CMK (cell line): ENCODE measurements at places on chromosomes 6 and 20.

GRCh38 chr6:35739645-35740524, 3.1 kb downstream of the ARMC12 start:
- DNase-seq, result peak; percentile 52

DNA sequence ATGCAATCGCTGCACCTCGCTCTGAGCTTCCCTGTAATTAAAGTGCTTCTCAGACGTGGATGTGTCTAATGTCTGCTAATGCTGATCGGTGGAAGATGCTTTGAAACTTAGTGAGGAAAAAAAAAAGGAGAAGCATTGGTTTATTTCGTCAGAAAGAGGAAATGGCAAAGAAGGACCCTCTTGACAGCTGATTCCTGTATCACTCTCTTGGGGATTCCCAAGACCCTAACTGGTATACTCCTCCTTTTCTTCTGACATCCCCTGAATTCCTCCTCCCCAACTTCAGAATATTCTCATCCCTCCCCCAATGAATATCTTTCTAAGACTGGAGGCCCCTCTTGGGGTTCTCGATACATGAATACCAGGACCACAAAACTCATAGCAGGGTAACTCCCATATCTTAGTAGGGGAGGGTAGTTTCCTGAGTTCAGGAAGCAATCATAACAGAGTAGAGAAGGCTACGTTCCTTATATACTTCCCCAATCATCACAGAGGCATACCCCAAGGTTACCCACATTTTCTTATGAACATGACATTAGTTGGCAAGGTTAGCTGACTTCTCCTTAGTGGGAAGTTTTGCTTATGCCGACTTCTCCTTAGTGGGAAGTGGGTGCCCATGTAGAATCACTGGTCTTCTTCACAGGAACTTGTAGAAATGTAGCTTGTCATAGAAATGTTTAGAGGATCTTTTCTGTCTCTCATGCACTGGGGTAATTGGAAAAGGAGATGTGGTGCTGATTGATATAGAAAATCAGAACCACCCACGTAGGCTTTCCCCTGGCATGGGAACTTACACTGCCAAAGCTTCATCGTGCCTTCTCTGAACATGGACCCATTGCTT, 63.8 kb upstream of the ATXN1 start:
- DNase-seq, result no peak

- no peak for DNase-seq
Observed at GRCh38 chr6:134414793-134415192, 96.9 kb upstream of the SGK1 start.

DNA sequence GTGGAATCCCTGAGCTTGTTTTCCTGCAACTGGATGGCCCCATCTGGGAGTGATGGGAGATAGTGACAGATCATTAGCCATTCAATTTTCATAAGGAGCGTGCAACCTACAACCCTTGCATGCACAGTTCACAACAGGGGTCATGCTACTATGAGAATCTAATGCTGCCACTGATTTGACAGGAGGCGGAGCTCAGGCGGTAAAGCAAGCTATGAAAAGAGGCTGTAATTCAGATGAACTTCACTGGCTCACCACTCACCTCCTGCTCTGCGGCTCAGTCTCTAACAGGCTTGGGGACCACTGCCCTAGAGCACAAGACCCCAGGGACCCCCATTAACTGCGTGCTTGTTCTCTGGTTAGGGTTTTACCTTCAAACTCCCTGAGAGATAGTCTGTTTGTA, 12.4 kb upstream of the TREML4 start:
- no peak for DNase-seq

GRCh38 chr6:71558974-71559373, 270.4 kb downstream of the OGFRL1 start:
- no peak for DNase-seq

DNA sequence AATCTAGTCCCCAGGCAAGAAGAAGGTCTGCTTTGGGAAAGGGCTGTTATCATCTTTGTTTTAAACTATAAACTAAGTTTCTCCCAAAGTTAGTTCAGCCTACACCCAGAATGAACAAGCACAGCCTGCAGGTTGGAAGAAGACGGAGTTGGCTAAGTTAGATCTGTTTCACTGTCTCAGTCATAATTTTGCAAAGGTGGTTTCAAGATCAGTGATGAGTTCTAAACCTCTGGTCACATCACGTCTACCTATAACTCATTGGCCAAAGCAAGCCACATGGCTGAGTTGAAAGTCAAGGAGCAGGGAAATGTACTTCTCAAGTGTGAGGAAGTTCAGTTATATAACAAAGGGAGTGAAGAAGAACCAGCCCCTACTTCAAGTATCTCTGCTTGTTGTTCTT, 50.5 kb upstream of the ECI2 start:
- DNase-seq, result no peak

DNA sequence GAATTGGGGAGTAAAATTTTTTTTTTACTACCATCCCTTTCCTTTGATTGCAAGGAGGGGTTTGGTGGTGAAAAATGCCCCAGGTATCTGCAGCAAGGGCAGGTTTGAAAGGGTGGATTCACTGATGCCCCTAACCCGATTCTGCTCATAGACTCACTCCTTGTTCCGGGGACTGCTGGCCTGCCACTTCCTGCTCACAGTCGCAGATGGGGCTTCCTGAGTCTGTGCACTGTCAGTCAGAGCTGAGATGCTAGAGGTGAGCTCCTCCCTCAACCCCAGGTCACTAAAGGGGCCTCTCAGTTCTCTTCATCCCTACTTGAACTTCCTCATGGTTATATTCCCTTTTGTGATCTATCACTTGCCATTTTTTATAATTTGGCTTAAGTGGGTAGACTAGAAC, 357.9 kb downstream of the FARS2 start:
- DNase-seq, result no peak

GRCh38 chr6:145453376-145453775, 281.9 kb downstream of the EPM2A start:
- DNase-seq, result no peak

DNA sequence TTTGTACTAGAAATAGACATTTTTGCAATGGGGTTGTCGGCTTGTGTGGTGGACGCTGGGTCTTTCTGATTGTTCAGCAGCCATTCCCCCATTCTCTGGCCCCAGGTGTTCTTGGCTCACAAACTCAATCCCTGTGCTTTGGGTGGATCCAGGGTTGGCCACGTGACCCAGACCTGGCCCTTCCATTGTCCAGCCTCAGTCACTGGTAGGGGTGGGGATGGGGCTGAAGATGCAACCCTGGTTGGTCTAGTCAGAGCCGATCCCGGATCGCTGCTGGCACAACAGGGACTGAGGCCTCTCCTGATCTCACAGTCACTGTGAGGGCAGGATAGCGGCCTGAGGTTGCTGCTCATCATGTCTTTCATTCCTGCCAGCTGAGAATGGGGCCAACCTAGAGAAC, 365.3 kb upstream of the SULF2 start:
- no peak for DNase-seq

DNA sequence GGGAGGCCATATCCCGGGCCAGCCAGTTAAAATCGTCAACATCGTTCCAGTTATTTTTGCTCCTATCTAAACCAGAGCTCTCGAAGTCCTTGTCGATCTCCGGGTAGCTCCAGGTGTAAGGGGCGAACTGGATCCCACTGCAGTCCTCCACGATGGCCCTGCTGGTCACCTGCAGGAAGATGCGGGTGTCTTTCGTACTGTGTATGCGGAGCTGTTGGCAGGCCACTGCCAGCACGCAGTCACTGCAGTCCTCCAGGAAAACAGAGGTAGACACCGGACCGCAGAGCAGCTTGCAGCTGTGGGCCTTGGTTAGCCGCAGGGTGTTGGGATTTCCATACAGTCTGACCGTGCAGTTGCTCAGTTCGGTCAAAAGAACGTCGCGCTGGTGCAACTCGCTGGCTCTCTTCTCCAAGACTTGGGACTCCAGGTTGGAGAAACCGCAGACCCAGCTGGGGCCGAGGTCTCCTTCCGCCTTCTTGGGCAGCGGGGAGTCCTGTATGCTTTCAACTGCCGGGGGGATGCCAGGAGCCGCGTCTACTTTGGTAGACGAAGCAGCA, 742 bp downstream of the TBCC start:
- DNase-seq, result no peak

DNA sequence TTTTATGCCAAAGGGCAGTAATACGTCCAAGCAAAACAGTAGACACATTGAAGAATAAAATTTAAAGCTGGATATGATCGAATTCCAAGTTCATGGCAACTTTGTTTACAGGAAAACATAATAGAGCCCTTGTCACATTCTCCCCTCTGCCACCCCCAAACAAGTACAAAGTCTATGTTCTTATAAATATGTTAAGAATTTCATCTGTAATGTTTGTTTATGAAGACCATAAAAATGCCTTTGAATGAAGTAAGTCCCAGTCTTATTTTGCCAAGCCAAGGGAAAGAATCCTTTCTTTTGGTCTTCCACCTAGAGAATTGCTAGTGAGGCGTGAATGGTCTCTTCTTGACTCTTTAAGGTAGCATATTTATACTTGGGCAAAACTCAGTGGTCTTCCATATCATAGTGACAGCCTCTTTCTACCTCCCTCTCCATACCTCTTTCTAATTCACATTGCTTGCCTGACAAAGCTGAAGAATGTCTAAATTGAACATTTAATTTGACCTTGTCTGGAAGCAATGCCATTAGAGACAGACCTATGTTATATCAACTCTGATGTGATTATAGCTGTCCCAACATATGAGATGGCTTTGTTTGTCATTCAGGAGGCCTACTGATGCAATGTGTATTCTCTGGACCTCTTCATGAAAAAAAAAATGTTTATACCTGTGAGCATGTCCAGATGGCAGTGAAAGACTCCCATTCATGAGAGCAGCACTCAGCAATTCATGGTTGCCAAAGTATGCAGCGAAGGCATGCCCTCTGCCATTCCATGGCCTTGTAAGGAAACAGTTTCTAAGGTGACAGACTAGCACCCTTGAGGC, 70.6 kb upstream of the CCN2 start:
- DNase-seq, result no peak

DNA sequence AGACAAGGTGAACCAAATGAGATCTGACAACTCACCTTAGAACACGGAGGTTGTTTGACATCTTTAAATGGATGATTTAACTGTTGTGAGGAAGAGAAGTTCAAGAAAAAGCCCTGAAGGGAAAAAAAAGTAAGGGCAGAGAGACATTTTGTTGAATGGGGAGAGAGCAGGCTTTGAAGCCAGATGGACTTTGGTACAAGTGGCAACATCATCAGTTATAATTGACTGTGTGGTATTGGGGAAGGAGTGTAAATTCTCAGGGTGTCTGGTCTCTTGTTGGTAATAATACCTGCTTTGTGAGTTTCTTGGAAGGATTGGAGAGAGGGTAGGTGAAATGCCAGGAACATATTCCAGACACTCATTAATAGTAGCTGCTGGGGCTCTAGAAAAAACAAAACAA, 21.6 kb downstream of the OGFRL1 start:
- no peak for DNase-seq

- no peak for DNase-seq
Observed at GRCh38 chr6:112144145-112144926, 56.9 kb downstream of the FAM229B start.

DNA sequence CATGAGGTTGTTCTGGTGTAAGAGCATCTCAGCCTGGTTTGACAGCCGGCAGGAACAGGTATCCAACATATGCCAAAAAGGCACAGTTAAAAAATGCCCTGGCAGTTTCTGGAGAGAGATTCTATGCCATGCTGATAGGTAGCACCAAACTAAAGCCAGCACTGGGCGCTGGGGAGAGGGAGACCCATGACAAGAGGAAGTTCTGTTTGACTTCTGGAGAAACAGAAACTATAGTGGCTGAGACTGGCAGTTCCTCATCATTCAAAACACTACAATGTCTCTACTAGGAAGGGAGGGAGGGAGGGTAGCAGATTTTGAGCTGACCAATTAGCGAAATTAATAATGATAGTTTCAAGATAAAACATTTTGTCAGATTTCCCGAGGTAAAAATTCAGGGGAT, 174.1 kb downstream of the ADAT2 start:
- DNase-seq, result no peak

- DNase-seq, result no peak
Observed at GRCh38 chr6:75849329-75850025, 100.4 kb downstream of the MYO6 start.

GRCh38 chr6:125597411-125598253, 151.8 kb upstream of the HEY2 start:
- DNase-seq, result no peak

DNA sequence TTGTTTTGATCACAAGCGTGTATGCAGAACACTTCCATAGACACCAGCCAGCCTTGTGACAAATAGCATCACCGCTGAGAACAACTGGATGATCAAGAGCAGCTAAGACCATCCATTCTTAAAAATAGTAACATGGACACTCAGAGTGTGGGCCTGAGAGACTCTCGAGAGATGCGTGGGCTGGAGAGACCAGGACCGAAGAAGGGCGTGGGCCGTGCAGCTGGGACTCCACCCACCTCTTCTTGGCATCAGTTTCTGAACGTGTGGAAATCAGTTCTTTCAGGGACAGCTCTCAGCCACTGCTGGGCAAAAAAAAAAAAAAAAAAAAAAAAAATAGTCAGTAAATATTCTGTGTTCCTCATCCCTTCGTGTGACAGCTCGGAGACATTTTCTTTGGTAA, 314.5 kb upstream of the CDH4 start:
- DNase-seq, result no peak

DNA sequence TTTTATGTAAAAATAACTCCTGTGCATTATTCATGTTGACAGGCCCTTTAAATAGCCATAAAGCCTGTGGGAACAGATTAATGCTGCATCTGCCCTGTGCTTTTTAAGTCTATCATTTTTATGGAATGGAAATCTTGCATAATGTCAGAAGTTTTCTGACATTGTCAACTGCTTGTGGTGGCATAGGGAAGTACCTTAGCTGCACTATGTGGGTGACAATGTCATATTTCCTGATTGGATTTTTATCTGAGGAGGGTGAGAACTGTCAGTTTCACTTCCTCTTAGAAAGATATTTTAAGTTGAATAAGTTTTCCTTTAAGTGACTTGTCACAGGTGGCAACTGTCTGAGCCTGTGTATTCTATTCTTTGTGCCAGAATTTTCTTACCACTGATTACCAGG, 267.9 kb downstream of the PLCB1 start:
- no peak for DNase-seq

- DNase-seq, result no peak
Observed at GRCh38 chr6:158784505-158784904, 34.7 kb downstream of the EZR start.

DNA sequence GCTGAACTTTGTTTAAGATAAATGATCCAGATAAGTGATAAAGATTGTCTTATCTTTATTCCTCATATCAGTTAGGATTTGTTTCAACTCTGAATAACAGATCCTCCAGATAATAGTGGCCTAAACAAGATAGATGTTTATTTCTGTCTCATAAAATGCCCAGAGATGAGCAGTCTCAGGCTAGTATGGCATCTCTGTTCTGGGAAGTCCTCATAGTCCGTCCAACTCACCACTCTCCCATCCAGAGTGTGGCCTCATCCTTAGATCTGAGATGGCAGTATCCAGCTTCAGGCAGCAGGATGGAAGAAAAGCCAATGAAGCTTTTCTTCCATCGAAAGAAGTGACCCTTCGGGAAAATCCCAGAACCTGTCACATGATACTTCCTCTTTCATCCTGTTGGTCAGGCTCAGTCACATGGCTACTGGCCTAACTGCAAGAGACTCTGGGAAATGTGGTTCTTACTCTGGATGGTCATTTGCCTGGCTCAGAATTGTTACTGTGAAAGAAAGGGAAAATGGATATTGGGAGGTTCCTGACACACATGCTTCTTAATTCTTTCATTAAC, 29.4 kb upstream of the TAGAP start:
- peak; percentile 36 for DNase-seq
